ENCODE measurements at places on chromosomes 11 and 22. TPM values are rescaled to one million over a fixed set of nuclear protein-coding genes. Genes with fewer than 3 reads are reported as not detected.

Gene MAPK12
- 3.3 TPM for total RNA-seq

Gene ZW10
- total RNA-seq = 20.1 TPM

Gene DGAT2
- 5.8 TPM for total RNA-seq

Gene CHCHD10
- total RNA-seq = 187 TPM

Gene ISX
- not detected for total RNA-seq

Gene BDNF
- total RNA-seq = not detected

Gene CCDC87
- total RNA-seq = 0.08 TPM

Gene NXPE4
- not detected for total RNA-seq

Gene VSIG10L2
- total RNA-seq = not detected

Gene ABTB2
- total RNA-seq = 8.6 TPM

Gene GLB1L3
- 2.2 TPM for total RNA-seq

Gene PRRG4
- 0.68 TPM for total RNA-seq

Gene SF3A1
- total RNA-seq = 315 TPM

Gene CDC42EP1
- 0.13 TPM for total RNA-seq

Gene PRR5L
- total RNA-seq = 10.0 TPM

- no peak for DNase-seq
Measured at GRCh38 chr11:34639545-34639944, 18.7 kb downstream of the EHF start.

- no peak for DNase-seq
Measured at GRCh38 chr11:132258875-132259274, 888.5 kb downstream of the NTM start.

GRCh38 chr22:47331750-47332149 lies 569.3 kb downstream of the TBC1D22A start:
- no peak for DNase-seq

- no peak for DNase-seq
Measured at GRCh38 chr11:26188554-26188953, 143.4 kb upstream of the ANO3 start.

- DNase-seq = no peak
Measured at GRCh38 chr11:108235192-108235591, 12.3 kb downstream of the ATM start.

DNA sequence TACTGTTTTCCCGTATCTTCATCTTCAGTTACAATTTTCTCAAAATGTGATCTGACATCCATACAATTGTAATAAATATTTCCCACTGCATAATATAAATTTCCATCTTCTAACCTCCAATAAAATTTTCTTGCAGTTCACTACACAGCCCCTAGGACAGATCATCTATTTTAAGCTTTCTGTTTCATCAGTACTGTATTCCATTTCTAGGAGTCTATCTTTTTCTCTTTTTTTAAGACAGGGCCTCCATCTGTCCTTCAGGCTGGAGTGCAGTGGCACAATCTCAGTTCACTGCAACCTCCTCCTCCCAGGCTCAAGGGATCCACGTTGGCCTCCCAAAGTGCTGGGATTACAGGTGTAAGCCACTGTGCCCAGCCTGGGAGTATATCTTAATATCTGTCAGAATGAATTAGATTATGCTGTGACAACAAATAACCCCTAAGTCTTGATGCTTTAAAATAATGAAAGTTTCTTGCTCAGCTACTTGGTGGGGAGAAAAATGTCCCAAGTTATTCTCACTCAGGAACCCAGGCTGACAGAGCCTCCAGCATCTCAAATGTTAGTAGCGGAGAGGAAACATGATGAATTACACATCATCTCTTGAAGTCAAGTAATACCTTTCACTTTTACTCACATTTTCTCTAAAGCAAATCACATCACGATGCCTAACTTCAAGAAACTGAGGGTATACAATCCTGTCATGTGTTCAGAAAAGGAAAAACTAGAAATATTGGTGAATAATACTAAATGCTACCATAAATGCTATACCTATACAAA lies 92.2 kb downstream of the BUD13 start:
- no peak for DNase-seq

- DNase-seq = no peak
Measured at GRCh38 chr11:74444173-74444826, 23.0 kb downstream of the KCNE3 start.

DNA sequence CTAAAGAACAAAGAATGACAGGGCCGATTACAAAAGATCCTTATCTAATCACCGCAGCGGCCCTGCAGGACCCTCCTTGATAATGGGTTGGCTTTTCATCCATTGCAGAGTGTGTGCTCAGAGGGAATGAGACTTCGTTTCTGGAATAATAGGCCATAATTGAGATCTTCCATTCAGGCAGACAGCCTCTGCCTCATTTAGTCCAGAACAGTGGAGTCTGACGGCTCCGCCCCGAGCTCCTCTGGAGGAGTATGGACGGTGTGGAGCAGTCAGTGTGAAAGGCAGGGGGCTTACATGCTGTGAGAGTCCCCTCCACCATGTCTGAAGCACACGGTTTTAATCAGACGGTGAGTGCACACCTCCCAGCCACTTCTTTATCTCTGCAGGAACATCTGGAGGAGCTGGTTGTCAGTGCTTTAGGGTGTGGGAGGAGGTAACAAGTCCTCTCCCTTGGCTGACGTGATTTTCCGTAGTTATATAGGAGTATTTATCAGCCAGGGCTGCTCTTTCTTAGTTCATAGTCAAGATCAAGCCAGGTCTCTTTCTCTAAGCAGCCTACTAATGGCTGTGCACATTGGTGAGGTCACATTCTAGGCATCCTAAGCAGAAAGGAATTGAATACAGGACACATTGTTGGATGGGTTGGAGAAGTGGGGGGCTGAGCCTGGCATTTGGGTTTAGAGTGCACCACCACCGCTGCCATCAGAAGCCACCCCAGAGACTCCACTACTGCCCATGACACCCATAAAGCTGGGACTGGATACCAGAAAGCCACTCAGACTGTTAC lies 1477.9 kb downstream of the TBC1D22A start:
- DNase-seq = no peak

- no peak for DNase-seq
Measured at GRCh38 chr11:65861533-65862183, 1.4 kb downstream of the MUS81 start.

DNA sequence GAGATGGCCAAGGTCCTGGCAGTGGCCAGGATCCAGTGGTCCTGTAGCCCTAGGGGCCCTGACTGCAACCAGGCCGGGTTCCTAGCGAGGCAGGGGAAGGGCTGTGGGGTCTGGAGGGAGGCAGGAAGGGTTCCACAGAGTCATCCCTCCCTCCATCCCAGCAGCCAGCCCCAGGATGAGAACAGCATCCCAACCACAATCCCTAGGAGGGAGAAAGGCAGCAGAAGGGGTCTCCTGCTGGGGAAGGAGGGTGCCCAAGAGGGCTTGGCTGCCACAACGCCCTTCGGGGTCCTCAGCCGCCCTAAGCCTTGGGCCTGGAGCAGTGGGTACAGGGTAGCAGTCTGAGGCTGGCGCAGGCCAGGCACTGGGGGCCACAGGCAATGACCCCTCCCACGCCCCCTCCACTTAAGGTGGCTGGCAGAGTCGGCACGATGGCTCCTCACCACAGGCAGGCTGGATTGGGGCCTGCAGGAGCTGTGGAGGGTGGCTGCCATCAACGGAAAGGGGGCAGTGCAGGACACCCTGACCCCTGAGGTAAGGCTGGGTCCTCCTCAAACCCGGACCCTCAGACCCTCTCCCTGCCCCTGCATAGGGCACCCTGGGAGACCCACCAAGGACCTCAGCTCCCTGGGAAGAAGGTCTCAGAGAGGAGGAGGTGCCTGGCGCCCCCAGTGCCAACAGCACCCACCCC lies 7.2 kb downstream of the SLC22A12 start:
- DNase-seq = no peak

- no peak for DNase-seq
Measured at GRCh38 chr11:123578778-123579481, 75.5 kb downstream of the SCN3B start.
